ENCODE measurements at places on chromosomes 7 and 10.

DNA sequence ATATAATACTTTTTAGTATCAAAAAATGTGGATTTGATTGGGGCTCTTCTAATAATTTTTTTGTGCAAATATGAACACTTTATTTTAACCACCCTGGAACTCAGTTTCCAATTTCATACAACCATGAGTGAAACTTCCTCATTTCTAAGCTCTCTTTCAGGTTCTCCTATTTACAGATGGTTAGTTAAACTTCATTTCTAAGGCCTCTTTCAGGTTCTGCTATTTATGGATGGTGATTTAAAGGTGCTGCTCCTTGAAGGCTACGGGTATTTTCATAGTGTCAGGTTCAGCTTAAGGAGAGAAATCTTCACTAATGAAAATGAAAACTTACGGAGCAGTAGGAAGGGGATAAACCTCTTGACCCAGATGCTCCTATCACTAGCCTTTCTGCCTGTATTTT, 568.3 kb downstream of the KIF20B start:
- no peak for DNase-seq

- no peak for DNase-seq
These were observed 54.8 kb downstream of the AUTS2 start for GRCh38 chr7:69652947-69653701.

- no peak for DNase-seq
These were observed 6.5 kb downstream of the PPIF start for GRCh38 chr10:79353726-79354125.

GRCh38 chr7:30938435-30939316, 25.1 kb upstream of the GHRHR start:
- DNase-seq, result peak; percentile 97

DNA sequence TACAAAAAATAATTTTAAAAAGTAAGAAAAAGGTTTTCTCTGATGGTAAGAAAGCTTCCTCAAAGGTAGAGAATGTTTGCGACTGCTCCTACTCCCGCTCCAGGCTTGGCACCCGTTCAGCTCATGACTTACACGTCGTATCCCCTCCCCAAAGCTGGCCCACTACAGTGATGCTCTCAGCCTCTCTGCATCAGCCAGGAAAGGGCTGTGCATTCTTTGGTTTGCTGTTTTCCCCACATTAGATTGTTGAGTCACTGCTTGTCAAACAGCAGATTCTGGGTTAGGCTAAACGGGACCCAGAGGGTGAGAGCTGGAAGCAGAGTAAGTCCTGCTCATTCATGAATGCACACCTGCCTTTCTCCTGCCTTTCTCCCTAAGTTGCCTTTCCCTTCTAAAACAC, 54.7 kb upstream of the NMT2 start:
- no peak for DNase-seq

GRCh38 chr7:36318116-36318515, 71.5 kb upstream of the ANLN start:
- DNase-seq, result peak; percentile 27

DNA sequence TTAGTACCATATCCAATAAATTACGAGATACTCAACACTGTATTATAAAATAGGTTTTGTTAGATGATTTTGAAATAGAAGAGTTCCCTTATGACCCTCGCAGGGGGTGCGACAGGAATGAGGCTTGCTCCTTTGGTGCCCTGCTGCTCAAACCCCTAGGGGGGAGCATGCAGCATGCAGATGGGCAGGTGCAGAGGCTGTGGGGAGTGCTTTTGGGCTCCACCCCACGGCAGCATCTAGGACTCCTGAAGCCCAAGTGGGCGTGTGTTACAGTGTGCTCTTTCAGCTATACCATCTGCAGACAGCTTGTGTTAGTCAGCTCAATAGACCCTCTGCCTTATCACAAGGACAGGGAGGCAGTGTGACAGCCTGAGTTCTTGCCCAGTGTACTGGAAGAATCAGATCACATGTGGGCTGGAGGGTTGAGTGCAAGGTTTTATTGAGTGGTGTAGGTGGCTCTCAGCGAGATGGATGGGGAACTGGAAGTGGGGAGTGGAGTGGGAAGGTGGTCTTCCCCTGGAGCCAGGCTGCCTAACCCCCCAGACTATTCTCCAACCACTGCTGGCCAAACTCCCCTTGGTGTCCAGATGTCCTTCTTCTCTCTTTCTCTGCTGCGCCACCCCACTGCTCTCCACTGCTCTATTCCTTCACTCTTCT, 3.1 kb upstream of the MRC1 start:
- DNase-seq, result peak; percentile 38
